ENCODE measurements at places on chromosomes 16 and 17.

GRCh38 chr16:23334457-23334853 is 32.4 kb downstream of the SCNN1B start:
- no peak for DNase-seq

- no peak for DNase-seq
Measured at GRCh38 chr17:76394166-76394565, 9.8 kb downstream of the SPHK1 start.

DNA sequence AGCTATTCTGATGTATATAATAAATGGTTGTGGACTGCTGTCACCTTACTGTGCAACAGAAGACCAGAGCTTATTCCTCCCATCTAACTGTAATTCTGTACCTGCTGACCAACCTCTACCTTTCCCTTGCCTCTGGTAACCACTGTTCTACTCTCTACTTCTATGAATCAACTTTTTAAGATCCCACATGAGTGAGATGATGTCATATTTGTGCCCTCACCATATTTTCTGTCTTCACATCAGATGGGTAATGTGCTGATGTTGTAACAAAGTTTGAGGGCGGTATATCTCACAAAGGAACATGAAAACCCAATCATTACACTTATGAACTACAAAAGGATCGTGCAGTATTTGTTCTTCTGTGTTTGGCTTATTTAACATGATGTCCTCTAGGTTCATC is 16.8 kb downstream of the BRD7 start:
- DNase-seq = no peak

DNA sequence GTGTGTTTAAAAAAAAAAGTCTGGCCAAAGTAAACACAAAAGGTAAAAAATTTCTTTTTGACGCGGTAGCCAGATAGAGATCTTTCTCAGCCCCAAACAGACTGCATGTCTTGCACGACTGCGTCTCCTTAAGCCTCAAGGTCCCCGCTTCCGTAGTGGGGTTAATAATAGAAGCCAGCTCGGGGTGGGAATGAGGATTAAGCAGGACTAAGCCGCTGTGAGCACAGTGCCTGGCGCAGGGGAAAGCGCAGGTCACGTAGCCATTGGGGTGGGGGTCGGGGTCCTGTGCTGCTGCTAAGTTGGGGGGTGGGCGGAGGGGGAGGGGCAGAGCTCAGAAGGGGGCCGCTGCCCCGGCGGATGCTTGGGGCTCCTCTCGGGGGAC is 521 bp downstream of the GGA2 start:
- peak; percentile 47 for DNase-seq

- DNase-seq = no peak
Measured at GRCh38 chr17:64442541-64442971, 6.4 kb upstream of the MILR1 start.

DNA sequence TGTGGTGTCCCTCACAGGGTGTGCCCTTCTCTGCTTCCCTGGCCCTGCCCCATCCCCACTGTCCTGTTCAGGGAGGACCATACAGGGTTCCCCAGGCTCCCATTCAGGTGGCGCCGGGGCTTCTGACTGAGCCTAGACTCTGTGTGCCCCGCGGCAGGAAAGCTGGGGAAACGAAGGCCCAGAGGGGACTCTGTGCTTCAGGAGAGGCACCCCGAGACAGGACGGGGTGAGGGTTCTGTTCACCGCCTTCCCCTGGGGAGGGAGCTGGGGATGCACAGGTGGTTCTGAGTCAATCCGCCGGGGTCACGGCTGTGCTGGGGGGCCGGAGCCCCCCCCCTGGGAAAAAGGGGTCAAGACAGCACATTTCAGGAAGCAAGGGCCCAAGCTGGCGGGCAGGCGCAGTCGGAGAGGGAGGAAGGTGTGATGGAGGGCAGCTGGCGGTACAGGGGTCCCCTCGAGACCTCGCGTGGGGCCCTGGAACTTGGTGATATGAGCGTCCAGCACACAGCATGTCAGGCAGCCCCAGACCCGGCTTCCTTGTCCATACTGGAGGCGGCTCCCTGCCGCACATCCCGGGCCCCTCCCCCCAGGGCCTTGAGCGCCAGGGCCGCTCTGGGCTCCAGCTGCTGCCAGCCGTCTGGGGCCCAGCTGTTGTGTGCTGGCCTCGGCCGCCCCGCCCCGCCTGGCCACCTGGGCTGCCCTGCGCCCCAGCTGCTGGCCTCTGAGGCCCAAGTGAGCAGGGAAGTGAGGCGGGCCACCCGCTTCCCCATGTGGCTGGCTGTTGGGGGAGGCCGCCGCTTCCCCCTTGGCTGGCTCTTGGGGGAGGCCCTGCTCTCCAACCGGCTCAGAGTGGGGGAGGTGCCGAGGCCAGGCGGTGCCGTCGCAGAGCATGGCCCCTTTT is 5.6 kb upstream of the NOTUM start:
- DNase-seq = no peak

DNA sequence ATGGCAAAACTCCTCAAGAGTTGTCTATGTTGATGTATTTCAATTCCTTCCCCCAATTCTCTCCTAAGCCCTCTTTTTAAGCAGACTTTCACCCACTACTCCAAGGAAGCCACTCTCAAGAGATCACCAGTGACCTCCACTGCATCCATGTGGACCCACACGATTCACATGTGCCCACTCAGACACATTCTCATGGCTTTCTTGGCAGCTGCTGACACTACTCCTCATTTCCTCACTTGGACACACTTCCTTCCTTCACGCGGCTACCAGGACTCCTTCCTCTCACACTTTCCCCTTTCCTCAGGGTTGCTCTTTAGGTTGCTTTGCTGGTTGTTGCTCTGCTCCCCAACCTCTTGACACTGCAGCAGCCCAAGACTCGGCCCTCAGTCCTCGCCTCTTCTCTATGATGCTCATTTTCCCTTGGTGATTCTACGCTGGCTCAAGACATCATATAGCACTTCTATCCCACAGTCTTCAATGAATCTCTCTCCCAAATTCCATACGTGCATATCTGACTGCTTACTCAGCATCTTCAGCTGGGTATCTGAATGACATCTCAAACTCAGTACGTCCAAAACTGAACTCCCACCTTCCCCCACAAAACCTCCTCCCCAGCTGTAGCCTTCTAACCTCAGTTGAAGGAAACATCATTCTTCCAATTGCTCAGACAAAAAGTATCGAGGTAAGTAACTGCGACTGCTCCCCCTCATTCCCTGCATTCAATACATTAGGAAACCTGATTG is 28.2 kb downstream of the HELZ start:
- DNase-seq = no peak

DNA sequence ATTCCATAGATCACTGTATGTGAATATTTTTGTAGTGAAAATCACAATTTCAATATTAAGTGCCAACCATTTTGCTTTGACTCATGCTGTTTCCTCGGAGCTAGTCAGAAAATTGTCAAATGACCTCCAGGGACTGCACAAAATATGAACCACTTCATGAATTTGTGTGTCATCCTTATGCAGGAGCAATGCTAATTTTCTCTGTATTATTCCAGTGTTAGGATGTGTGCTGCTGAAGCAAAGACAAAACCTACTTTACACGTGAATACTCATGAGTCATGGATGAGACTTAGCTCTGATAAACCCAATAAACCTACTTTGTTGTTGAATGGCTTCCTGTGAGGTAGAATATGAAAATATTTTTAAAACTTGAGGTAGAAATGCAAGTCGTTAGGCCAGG is 65.2 kb downstream of the SHCBP1 start:
- no peak for DNase-seq

DNA sequence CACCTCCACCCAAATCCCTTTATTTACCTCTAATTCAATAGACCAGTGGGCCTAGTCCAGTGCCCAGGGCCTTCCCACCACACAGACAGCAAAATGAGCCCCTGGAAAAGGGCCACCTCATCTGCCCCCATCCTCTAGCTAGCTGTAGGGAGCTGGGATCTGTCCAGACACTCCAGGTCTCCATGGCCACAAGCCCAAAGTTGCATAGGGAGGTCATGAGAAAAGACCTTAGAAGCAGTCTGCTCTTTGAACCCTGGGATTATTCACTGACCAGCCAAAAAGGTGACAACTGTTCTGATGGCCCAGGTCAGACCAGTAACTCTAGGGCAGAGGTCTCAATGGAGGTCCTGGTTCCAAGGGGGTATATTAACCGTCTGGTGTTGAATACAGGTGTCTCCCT is 2.0 kb downstream of the CUEDC1 start:
- no peak for DNase-seq

- no peak for DNase-seq
Measured at GRCh38 chr17:27896701-27897100, 3.5 kb upstream of the LYRM9 start.

DNA sequence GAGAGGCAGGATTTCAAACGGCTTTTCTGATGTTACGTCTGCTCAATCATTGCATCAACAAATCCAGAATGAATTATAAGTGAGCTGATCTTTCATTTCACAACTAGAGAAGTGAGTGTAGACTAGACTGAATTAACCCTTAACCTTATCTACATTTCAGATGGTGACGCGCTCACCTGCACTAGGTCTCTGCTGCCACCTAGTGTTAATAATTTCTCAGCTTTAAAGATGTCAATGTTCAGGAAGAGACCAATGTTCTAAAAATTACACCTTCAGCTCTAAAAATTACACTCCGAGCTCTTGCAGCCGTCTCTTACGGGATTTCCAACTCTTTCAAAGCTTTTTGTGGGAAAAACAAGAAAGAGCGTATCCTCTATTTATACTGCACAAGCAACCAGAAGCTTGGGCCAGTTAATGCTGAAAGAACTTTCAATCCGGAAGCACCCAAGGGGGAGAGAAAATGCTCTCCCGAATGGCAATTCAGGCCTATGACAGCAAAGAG is 88.2 kb upstream of the FA2H start:
- DNase-seq = no peak

GRCh38 chr17:37079735-37080134 is 131.0 kb downstream of the AATF start:
- DNase-seq = no peak

DNA sequence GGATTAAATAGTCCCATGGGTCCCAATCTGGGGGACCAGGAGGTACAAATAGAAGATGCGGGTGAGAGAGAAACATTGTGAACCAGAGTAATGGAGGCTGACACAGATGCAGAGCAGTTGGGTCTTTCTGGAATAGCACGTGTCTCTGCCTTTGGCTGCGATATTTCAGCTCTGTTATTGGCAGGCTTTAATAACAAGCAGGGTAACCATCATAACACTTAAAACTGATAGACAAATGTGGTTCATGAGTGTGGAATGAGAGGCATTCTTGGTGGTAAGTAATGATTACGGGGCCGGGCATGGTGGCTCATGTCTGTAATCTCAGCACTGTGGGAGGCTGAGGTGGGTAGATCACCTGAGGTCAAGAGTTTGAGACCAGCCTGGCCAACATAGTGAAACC is 110.3 kb downstream of the SNX29 start:
- no peak for DNase-seq

GRCh38 chr16:47499080-47499699 is 38.1 kb downstream of the PHKB start:
- no peak for DNase-seq

DNA sequence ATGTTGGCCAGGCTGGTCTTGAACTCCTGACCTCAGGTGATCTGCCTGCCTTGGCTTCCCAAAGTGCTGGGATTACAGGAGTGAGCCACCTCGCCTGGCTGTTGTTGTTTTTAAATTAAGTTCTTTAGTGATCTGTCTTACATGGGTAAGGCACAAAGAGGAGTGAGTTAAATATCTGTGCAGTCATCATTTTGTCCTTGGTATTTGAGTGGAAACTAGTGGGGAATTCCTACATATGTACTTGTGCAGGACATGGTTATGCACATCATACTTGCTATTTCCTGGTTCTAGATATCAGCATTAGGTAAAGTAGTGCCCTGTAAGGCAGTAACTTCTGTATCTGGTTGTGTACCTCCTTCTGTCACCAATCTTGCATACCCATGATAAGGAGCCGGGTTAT is 3.7 kb downstream of the KPNB1 start:
- DNase-seq = no peak
